Retina (tissue), 1 donor: ENCODE measurements at places on chromosomes 4 and X.

DNA sequence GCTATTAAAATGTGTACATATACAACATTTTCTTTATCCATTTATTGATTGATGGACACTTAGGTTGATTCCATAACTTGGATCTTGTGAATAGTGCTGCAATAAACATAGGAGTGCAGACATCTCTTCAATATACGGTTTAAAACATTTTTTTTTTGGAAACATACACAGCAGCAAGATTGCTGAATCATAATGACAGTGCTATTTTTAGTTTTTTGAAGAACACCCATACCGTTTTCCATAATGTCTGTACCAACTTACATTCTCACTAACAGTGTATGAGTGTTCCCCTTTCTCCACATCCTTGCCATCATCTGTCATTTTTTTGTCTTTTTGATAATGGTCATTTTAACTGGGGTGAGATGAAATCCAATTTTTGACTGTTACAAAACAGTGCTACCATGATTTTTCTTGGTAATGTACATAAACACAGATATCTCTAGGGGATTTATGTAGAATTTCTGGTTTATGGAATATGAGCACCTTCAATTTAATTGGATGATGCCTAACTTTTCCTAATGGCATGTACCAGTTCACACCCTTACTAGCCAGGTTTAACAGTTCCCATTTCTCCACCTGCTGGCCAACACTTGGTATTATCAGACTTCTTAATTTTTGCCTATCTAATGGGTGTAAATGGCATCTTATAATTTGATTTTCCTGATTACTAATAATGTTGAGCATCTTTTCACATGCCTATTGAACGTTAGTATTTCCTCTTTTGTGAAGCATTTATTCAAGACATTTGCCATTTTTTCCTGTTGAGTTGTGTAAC lies 21.0 kb upstream of the TMSB15B start:
- DNase-seq = no peak

GRCh38 chr4:19947349-19947748 lies 304.4 kb upstream of the SLIT2 start:
- no peak for DNase-seq

- no peak for DNase-seq
Observed at GRCh38 chr4:100657187-100657586, 139.4 kb upstream of the EMCN start.

DNA sequence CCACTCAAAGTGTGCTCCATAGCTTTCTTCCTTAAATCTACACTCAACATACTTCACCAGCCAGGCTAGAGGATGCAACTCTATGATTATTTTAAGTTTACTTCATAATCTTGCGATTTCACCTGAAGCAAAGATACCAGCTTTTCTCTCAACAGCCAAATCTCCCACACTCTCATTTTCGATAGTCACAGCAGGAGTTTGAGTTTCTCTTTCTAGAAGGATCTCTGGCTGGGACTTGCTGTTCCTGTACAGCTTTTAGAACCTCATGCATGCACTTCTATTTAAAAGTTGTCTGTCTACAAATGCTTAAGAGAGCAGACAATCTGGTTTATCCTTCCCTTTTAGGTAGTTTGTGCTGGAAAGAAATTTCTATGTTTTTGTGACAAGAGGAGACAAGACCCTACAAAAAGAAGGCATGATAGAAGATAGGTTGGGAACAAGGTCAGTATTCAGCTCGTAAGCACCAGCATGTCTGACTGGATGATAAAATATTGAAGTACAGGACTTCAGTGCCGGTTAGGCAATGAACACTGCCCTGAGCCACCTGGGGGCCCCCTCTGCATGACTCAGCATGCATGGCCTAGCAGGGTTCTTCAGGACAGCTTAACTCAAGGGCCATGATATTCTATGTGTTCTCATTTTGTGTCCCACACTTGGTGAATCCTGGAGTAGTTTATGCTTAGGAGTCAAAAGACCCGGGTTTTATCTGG lies 65.6 kb downstream of the ATXN3L start:
- no peak for DNase-seq

- DNase-seq = no peak
Observed at GRCh38 chr4:157141976-157142375, 66.0 kb downstream of the GLRB start.
